ENCODE measurements at places on chromosomes 13 and 19.

DNA sequence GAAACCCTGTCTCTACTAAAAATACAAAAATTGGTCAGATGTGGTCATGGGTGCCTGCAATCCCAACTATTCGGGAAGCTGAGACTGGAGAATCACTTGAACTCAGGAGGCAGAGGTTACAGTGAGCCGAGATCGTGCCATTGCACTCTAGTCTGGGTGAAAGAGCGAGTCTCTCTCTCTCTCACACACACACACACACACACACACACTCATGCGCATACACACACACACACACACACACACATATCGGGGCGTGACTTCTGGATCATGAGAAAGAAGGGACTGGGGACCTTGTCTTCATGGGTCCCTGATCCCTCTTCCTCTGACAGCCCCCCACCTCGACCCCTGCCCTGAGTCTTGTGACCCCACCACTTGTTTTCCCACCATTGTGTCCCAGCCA, 11.8 kb upstream of the SDHAF1 start:
- no peaks in the 10 kb centered on the region for H3K36me3 ChIP-seq
- DNase-seq = no peak
- no peak overlapping the region for H3K4me3 ChIP-seq
- no peak overlapping the region for H3K27ac ChIP-seq

- H3K27ac ChIP-seq = no peak within 1 kb of the TSS
- H3K27me3 ChIP-seq = no peaks in the 10 kb centered on the region
- DNase-seq = no peak
- no peaks in the 10 kb centered on the region for H3K36me3 ChIP-seq
- no peak within 1 kb of the TSS for H3K4me3 ChIP-seq
Observed at GRCh38 chr19:35704218-35704617, at the start of gene ZBTB32. TSS of gene ZBTB32 (plus strand) at chr19:35704558. CDS start at chr19:35714627, 10,069 bp downstream.

DNA sequence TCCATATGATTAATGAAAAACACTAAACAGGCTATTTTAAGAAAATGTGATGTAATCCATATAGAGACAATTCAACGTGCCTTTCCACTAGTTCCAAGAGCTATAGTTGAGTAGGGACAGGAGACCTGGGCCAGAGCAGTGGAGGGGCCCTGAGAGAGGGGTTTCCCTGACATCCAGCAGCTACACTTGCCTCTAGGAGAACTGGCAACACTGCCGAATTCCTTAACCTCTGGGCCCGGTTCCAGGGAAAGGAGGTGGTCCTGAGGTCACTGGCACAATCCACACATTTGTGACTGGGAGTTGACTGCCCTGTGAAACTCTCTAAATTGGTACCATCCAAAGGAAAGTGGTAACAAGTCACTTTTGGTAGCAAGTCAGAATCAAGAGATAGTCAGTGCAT, 264.4 kb downstream of the DCLK1 start:
- H3K27me3 ChIP-seq = no peaks in the 10 kb centered on the region
- H3K4me1 ChIP-seq = peaks cover 9% of the 10 kb centered on the region
- H3K27ac ChIP-seq = no peak overlapping the region
- DNase-seq = no peak
- no peak overlapping the region for H3K4me3 ChIP-seq
- no peaks in the 10 kb centered on the region for H3K36me3 ChIP-seq

DNA sequence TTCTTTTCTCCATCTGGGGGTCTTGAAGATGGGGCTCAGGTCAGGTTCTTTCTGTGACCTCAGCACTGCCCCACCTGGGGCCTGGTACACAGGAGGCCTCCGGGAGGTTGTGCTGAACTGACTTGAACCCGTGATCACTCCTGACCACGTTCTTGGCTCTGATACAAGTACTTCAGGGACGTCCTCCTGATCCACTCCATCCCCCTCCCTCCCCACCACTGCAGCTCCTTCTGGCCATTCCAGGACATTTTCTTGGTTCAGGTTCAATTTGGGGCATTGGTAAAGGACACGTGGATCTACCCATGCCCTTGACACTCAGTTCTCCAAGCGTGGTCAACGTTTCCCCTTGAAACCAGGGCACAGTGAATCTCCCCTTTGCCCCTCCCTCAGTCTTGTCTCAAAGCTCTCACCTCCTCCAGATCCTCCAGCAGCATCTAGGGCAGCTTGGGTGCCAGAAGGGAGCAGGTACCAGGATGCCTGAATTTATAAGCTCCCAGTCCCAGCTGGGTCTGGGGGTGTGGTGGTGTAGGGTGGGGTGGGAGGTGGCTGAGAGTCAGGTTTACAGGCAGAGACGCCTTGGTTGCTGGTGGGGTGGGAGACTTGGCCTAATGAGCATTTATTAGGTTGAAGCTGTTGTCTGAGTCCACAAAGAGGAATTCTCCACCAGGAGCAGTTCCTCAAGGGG, at the start of gene KLK15:
Gene KLK15 (minus strand): TSS at position 458 of the 685 bp plus-strand sequence. CDS start 2,082 bp downstream, outside the sequence.
- H3K27me3 ChIP-seq = peaks cover 21% of the 10 kb centered on the region
- no peak within 1 kb of the TSS for H3K4me3 ChIP-seq
- DNase-seq = peak; percentile 39

DNA sequence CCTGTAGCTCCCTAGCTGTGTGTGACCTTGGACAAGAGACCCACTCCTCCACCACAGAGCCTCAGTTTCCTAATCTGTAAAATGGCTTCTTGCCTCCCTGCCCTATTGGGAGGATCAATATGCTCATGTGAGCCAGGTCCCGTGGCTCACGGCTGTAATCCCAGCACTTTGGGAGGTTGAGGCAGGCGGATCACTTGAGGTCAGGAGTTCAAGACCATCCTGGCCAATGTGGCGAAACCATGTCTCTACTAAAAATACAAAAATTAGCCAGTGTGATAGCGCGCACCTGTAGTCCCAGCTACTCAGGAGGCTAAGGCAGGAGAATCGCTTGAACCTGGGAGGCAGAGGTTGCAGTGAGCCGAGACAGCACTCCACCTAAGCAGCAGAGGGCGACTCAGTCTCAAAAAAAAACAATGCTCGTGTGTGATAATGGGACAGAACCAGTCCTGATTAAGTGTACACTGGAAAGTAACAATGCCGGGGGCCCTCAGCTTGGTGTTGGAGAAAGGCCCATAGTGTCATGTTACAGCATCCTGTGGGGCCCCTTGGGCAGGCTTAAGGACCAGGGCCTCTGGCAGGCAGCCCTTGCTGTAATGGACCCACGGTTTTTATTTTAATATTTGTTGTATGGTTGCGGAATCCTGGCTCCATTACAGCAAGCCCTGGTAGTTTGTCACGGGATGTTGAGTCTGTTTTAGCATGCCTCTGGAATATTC, 6.8 kb downstream of the RPS11 start:
- no peak overlapping the region for H3K27ac ChIP-seq
- no peaks in the 10 kb centered on the region for H3K27me3 ChIP-seq
- peaks cover 15% of the 10 kb centered on the region for H3K4me1 ChIP-seq
- peaks cover 22% of the 10 kb centered on the region for H3K36me3 ChIP-seq
- no peak for DNase-seq
- H3K4me3 ChIP-seq = no peak overlapping the region

- H3K4me3 ChIP-seq = no peak overlapping the region
- peaks cover 11% of the 10 kb centered on the region for H3K36me3 ChIP-seq
- peak overlapping the region; percentile 100 for H3K27ac ChIP-seq
- no peaks in the 10 kb centered on the region for H3K27me3 ChIP-seq
- H3K4me1 ChIP-seq = peaks cover 36% of the 10 kb centered on the region
- no peak for DNase-seq
Observed at GRCh38 chr19:40422748-40423566, 2.8 kb downstream of the SERTAD1 start.
